ENCODE measurements at places on chromosomes 5 and 9.
A peak's percentile ranks its signal among the peaks of the same experiment; 100 is the strongest.

DNA sequence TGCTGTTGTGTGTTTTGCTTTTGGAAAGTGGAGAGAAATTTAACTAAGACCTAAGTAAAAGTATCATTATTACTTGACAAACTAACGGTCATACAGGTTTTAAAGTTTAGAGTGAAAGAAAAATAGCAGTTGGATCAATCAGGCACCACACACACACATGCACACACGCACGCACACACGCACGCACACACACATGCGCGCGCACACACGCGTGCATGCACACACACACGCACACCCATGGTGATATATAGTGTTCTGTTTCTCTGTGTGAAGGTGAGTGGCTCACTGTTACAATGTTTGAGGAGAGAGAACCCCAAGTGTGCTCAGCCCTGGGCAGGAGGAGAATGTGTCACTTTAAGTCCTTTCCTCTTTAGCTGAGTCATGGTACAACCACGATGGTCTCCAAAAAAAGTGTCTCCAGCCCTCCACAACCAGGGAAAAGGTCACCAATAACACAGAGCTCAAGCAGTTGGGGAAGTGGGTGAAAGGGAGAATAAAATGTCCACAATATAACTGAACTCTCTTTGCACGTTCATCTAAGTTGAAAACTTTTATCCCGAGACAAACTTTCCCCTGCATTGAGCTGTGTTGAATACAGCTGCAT is 3.2 kb downstream of the ZNF366 start:
- DNase-seq = peak; percentile 15

DNA sequence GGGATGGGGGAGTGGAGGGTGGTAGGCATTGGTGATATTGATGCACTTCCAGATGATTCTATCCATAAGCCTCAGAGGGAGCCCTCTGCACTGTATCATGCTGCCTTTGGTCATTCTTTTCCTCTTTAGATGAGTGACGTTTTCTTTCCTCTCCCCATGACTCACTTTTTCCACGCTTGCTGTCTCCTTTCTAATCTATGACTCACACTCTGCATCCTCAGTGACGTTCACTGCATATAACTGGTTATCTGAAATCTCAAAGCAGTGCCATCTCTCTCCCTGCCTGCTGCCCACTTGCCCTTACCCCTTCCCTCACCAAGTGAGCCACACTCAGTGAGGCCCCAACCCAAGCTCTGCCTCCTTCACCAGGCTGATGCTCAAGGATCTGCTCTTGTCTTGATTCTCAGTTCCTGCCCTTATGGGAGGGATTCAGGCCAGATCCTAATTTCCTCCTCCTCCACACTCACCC is 31.6 kb downstream of the PTGS1 start:
- DNase-seq = no peak

DNA sequence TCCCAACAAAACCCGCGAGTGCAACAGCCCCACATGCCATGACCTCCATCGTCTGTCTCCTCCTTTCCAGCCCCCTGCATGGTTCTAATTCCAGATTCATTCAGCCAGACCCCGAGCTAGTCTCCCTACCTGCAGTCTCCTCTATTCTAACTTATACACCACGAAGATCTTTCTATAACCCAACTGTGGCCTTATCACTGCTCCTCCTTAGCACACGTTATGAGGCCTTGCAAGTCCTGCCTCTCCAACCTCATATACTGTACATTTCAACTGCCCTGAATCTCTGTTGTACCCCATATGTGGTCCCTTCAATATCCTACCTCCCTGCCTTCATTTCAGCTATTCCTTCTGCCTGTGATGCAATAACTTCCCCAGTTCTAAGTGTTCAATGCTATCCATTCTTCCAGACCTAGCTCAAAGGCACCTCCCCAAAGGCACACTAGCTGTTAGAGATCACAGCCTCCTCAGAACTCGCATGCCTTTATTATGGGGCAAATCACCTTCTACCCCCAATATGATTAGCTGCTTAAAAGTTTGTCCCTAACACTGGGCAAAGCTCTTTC is 215.1 kb upstream of the TRIM32 start:
- DNase-seq = no peak

DNA sequence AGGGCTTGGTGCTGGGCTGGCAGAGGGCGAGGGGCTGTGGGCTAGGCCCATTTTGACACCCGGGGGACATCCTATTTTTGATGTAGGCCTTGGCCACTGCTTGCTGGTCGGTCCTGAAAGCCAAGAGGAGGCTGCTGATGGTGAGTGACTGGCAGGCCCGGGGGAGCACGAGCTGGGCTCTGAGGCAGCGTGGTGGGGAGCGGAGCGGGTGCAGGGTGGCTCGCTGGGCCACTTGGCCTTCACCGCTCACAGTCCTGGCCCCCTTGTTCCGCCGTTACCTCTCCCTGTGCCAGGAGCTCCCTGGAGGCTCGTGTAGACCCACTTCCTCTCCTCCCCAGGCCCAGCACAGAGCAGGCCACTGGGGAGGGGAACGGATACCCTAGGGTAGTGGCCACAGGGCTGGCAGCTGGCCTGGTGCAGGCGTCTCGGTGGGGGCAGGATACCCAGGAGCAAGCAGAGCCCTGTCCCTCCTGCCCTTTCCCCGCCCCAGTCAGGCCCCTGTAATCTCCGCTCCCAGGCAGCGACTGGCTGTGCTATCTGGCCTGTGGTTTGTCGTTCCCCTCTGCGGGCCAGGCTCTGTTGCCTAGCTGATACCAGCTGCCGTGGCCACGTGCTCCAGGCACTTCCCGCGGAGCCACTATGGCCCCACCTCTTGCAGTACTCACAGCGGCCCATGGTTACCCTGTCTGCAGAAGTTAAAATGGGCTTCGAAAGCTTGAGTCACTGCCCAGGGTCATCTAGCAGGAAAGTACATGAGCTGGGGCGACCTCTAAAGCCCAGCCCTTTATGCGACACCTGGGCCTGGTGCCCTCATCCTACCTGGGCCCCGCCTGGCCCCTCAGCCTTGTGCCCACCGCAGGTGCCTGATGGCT is 11.7 kb upstream of the DOLPP1 start:
- DNase-seq = peak; percentile 22

DNA sequence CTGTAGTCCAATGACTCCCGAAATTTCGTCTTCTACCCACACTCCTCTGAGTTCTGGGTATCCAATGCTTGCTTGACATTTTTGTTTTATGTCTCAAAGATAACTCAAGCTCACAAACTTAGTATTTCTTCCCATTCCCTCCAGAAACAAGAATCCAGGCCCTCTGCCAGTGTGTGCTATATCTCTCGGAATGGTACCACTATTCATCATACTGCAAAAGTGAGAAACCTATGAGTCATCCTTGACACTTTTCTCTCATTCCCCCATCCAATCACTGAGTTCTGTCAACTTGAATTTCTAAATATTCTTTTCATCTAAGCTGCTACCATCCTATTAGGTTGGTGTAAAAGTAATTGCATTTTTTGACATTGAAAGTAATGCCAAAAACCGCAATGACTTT is 9.8 kb downstream of the SLC12A2 start:
- no peak for DNase-seq
